NCI-H1092 (cell line): ENCODE measurements at places on chromosomes 12 and 14.

DNA sequence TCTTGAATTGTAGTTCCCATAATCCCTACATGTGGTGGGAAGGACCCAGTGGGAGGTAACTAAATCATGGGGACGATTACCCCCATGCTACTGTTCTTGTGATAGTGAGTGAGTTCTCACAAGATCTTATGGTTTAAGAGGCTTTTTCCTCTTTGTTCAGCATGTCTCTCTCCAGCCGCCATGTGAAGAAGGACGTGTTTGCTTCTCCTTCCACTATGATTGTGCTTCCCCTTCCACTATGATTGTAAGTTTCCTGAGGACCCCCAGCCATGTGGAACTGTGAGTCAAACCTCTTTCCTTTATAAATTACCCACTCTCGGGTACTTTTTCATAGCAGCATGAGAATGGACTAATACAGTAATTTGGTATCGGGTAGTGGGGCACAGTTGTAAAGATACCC is 97.3 kb downstream of the PPP1R12A start:
- no peak for DNase-seq

DNA sequence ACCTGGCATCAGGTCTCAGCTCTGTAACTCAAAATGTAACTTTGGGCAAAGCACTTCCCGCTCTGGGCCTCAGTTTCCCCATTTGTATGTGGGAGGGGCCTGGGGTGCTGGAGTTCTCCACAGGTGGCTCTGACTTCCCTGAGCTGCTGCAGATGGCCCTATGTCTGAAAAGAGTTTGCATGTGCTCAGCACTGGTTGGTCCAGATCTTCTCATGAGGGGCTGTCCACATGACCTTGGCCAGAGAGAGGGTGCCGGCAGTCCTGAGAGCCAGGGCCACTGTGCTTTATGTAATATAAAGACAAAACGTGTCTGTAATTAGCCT is 7.2 kb upstream of the CACNA2D4 start:
- DNase-seq: no peak

- DNase-seq: no peak
Observed at GRCh38 chr14:61426048-61426447, 104.7 kb downstream of the PRKCH start.

DNA sequence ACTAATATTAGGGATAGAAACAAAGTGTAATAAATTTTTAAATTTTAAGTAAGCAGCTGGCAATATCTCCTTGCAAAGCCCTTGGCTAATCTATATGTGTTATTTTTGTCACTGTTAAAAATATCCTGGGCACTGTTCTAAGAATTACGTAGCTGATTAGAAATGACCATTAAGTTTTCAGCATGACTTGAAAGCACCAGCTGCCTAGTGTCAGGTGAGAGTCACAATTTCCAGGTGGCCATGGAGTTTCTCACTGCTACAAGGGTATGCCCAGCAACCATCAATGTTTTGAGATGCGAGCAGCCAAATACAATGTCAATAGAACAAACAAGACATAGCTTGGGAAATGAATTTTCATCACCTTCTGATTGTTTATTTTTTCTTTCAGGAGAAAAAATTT is 23.3 kb upstream of the GYS2 start:
- DNase-seq: no peak

GRCh38 chr12:95322326-95322725 is 104.7 kb downstream of the VEZT start:
- DNase-seq: no peak
